ENCODE measurements at places on chromosomes 2 and 18.

DNA sequence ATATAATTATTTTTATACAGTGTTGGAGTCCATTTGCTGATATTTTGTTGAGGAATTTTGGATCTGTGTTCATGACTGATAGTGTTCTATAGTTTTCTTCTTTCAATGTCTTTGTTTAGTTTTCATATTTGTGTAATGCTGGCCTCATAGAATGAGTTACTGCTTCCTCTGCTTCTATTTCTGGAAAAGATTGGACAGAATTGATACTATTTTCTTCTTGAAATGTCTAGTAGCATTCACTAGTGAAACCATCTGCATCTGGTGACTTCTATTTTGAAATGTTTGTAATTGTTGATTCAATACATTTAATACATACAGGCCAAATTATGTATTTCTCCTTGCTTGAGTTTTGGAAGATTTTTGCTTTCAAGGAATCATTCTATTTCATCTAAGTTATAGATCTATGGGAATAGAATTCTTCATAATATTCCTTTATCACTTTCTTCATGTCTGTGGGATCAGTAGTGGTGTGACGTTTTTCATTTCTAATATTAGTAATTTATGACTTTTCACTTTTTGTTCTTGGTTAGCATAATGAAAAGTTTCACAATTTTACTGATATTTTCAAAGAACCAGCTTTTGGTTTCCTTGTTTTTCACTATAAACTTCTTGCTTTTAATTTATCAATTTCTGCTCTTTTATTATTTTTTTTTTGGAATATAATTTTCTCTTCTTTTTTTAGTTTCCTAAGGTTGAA is 509.9 kb upstream of the VRK2 start:
- no peak for DNase-seq

- DNase-seq: peak; percentile 44
These were observed 24.5 kb downstream of the CRACDL start for GRCh38 chr2:98911376-98912154.

- DNase-seq: no peak
These were observed 46.9 kb upstream of the GREB1L start for GRCh38 chr18:21194871-21195771.

- DNase-seq: no peak
These were observed 75.3 kb downstream of the STPG4 start for GRCh38 chr2:47079515-47080412.

GRCh38 chr2:204479557-204479956 is 65.7 kb upstream of the PARD3B start:
- no peak for DNase-seq

All from activated CD4-positive, alpha-beta T cell treated with anti-CD3 and anti-CD28 coated beads, Interleukin-2, amount 10 ng/mL, durations not matched to agents 7 days and 5 days (primary cell).